Endodermal cell (in vitro differentiated cells): ENCODE measurements at places on chromosomes 6 and 20.

DNA sequence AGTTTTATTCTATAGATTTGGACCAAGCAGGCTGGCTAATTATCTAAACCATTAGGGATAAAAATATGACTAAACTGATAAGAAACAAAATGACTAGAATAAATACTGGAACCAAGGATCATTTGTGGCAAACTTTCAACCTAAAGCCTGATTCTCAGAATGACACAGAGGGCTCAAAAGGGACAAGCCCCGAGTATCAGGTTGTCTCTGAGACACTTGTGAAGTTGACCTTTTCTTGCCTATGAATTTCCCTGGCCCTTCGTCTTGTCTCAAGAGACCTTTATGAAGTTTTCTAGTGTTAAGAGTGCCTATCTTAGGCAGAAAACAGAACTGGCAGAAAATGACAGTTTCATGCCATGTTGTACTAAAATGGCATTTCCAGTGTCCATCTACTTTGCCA lies 68.3 kb downstream of the IMPG1 start:
- H3K27ac ChIP-seq = no peak overlapping the region
- no peaks in the 10 kb centered on the region for H3K36me3 ChIP-seq
- no peak overlapping the region for H3K4me3 ChIP-seq
- no peaks in the 10 kb centered on the region for H3K4me1 ChIP-seq
- DNase-seq = no peak

DNA sequence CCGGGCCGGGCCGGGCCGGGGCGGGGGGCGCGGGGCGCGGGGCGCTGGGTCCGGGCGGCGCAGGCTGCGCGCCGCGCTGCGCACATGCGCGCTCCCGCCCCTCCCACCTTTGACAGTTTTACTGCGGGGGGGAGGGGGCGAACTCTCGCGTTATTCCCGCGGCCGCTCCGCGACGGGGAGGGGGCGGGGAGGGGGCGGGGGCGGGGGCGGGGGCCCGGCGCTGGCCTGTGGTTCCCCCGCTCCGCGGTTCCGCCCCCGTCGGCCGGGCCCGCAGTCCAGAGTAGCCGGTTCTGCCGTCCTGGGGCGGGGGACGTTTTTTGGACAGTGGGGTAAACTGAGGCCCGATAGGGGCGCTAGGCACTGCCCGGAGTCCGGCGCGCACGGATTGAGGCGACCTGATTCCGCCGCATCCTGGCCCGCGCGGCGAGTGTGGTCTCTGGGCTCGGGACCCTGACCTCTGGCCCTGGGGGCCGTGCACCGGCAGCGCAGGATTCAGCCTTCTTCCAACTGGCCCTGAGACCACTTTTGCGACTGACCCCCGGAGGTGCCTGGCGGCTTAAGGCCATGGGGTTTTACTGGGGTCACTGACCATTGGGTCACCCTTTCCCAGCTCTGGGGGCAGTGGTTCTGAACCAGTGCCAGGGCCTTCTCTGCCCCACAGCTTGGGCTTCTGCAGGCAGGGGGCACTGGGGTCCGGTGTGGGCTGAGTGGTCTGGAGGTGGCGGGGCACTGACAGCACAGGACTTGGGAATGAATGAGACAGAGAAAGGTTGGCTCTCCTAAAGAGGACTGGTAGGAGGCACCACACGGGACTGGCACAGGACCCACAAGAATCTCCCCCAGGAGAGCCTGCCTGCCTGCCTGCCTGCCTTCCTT lies at the start of gene ZNF512B:
Gene ZNF512B, minus strand, starts transcription at position 93 of the 876 bp plus-strand sequence. CDS start 1,980 bp downstream, outside the sequence.
- H3K36me3 ChIP-seq = peaks cover 25% of the 10 kb centered on the region
- no peak within 1 kb of the TSS for H3K27ac ChIP-seq
- H3K4me1 ChIP-seq = peaks cover 4% of the 10 kb centered on the region
- H3K27me3 ChIP-seq = peaks cover 10% of the 10 kb centered on the region

GRCh38 chr6:83978997-83979396 lies 54.6 kb upstream of the MRAP2 start:
- DNase-seq = no peak
- no peak overlapping the region for H3K27ac ChIP-seq
- no peaks in the 10 kb centered on the region for H3K27me3 ChIP-seq
- H3K4me3 ChIP-seq = no peak overlapping the region
- H3K4me1 ChIP-seq = no peaks in the 10 kb centered on the region
- no peaks in the 10 kb centered on the region for H3K36me3 ChIP-seq

DNA sequence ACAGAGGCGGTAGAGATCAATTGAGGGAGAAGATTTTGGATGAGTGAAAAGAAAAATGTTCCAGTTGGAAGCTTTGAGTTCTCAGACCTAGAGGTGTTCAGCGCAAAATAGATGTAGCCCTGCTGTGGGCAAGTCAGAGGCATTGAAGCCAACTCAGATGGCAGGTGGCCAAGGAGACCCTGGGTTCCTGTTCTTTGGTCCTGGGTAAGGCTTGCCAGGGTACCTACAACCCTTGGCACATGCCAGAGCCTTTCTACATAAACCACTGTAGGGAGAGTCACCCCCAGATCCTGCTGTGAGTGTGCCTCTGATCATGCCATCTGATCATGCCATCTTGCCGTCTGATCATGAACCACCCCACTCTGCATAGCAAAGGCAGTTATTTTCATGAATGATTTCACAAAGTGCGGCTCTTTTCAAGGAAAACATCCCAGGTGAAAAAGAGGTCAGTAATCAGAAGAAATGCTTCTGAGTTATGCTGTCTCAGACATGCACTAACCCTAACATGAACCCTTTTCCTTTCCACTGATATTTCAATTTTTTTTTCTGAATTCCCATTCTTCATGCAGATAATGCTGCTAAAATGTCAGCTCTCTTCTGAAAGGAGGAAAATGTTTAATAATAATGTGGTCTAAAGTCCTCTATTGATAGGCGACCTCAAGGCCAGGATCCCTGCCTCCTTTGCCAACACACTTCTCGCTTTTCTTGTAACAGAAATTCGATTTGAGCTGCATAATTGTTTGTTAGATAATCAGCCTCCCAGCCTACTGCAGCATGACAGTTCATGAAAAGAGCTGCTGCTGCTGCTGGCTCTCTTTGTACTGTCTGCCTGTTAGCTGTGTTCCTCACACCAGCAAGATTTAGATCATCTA lies 153.6 kb downstream of the MTHFD1L start:
- peak overlapping the region; percentile 30 for H3K27ac ChIP-seq
- H3K36me3 ChIP-seq = peaks cover 78% of the 10 kb centered on the region
- DNase-seq = peak; percentile 21
- no peaks in the 10 kb centered on the region for H3K27me3 ChIP-seq
- no peak overlapping the region for H3K4me3 ChIP-seq

GRCh38 chr6:3721810-3722621 lies 29.5 kb downstream of the PXDC1 start:
- peak overlapping the region; percentile 44 for H3K27ac ChIP-seq
- DNase-seq = no peak
- H3K4me3 ChIP-seq = no peak overlapping the region

DNA sequence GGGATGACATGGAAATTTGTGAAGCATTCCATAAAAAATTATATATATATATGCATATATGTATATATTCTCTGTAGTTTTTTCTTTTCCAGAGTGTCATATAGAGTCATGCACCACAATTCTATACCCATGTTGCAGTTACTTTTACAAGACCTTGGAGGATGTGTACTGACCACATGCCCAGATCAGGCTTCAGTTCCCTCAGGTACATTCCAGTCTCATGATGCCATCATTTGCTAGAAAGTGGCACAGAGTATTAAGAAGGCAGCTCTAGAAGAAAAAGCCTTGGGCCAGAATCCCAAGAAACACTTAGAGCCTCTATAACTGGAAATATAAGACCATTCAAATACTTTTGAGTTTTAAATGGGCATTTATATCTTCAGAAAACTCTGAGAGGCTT lies 685.5 kb upstream of the FLRT3 start:
- H3K27me3 ChIP-seq = no peaks in the 10 kb centered on the region
- no peak overlapping the region for H3K27ac ChIP-seq
- H3K36me3 ChIP-seq = no peaks in the 10 kb centered on the region
- H3K4me3 ChIP-seq = no peak overlapping the region
- H3K4me1 ChIP-seq = no peaks in the 10 kb centered on the region

- H3K27ac ChIP-seq = no peak overlapping the region
- no peaks in the 10 kb centered on the region for H3K4me1 ChIP-seq
- no peaks in the 10 kb centered on the region for H3K27me3 ChIP-seq
- H3K4me3 ChIP-seq = no peak overlapping the region
These were observed 61.0 kb upstream of the SCGN start for GRCh38 chr6:25590986-25591385.
